ENCODE measurements at places on chromosomes 4 and X.

GRCh38 chr4:183097231-183098018, 1.6 kb upstream of the WWC2 start:
- no peak for DNase-seq

DNA sequence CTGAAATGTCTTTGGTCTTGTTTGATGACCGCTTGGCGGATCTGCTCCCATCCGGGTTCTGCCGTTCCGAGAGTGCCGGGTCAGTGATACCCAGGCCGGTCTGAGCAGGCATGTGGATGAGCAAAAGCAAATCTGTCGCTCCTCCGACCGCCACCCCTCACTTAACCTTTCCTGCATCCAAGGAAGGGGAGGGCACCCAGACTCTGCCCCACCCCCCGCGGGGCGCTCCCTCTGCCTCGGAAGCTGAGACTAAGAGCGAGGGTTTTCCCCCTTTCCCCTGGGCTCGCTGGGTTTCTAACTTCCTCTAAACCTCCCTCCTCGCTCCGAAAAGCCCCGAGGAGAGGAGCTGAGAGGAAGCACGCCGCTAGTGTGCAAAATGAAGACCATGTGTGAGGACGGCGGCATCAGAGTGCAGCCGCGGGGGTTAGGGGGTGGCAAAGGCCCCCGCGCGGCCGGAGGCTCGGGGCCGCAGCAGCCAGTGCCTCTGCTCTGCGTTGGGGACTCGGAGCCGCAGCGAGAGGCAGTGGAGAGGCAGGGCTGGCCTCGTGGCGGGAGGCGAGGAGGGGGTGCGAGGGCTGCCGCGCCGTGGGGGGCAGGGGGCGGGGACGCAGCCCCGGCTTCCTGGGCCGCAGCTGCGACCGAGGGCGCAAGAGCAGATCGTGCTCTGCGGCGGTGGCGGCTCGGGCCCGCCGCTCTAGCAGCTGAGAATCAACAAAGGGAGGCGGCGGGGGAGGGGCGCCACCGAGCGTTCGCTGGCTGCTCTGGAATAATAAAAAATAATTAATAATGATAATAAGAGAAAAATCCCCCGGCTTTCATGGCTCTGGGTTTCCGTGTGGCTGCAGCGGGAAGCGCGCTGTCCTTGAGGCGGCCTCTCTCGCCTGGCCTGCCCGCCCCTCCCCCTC, 55.8 kb upstream of the BCOR start:
- DNase-seq = peak; percentile 17

GRCh38 chr4:54539500-54540029, 118.2 kb upstream of the KIT start:
- DNase-seq = peak; percentile 98

DNA sequence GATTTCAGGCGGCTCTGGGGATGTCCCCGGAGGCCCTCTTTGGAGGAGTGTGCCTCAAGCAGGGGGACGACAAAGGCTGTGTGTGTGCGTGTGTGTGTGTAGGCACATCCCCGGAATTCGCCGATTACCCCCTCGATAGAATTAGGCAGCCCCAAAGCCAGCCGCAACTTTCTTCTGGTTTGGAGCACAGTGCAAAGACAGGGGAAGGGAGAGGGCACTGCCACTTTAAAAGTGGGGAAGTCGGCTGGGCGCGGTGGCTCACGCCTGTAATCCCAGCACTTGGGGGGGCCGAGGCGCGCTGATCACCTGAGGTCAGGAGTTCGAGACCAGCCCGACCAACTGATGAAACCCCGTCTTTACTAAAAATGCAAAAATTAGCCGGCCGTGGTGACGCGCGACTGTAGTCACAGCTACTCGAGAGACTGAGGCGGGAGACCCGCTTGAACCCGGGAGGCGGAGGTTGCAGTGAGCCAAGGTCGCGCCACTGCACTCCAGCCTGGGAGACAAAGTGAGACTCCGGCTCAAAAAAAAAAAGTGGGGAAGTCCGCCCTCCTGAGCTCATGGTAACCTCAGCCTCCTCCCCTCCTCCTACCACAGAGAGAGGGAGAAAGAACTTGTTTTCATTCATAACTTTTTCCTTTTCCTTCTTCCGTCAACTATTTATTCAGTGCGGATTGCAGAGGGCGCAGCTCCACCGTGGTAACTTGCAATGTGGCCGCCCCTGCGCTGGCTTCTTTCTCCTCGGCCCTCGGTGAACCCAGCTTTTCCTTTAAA, 2.4 kb downstream of the SPRY1 start:
- no peak for DNase-seq

GRCh38 chr4:84971319-84971932, 4.9 kb upstream of the WDFY3 start:
- DNase-seq = peak; percentile 20

DNA sequence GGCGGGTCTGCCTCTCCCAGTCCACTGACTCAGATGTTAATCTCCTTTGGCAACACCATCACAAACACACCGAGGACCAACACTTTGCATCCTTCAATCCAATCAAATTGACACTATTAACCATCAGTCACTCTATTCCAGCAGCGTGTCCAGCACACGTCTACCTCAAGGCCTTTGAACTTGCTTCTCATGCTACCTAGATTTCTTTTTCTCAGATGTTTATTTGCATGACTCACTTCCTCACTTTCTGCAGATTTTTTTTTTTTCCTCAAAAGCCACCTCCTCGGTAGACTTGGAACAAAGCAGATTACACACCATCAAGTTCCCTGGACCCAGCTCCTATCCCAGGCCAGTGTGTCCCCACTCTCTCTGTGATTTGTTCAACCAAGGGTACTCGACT, 49.5 kb downstream of the SUPT20HL2 start:
- DNase-seq = no peak

DNA sequence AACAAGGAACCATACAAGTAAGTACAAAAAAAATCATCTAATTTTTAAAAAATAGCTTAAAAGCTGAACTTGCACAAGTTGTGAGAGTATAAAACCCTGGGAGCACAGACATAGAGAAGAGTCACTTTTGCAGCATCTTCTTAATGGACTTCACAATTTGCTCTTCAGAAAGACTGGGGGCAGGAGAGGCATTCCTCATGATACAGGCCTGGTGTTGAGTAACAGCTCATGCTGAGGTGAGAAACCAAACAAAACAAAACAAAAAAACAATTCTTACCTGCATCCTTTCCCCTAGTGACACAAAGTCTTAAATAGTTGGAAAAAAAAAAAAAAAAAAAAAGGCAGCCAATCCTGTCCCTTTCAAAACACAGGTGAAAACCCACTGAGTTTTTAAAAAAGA, 562.8 kb downstream of the FSTL5 start:
- DNase-seq = no peak
